Spinal cord (tissue), 10 donors: ENCODE measurements at places on chromosomes 13 and 19. TPM values are rescaled to one million over a fixed set of nuclear protein-coding genes. Genes with fewer than 3 reads are reported as not detected.

SPTBN4 gene
- 13.9 TPM for total RNA-seq

GALP gene
- total RNA-seq = not detected

GFY gene
- not detected for total RNA-seq

SCGB2B2 gene
- total RNA-seq = 0.20 TPM

PLVAP gene
- total RNA-seq = 5.1 TPM

RFX2 gene
- total RNA-seq = 14.2 TPM

WDR62 gene
- total RNA-seq = 2.1 TPM

CCNE1 gene
- total RNA-seq = 6.3 TPM

LILRB1 gene
- 0.66 TPM for total RNA-seq

CHST8 gene
- total RNA-seq = 3.3 TPM

RFPL4A gene
- not detected for total RNA-seq

CBY2 gene
- total RNA-seq = not detected

ZNF528 gene
- 68.2 TPM for total RNA-seq

TNNT1 gene
- 8.5 TPM for total RNA-seq

CAMSAP3 gene
- total RNA-seq = 4.9 TPM

FFAR1 gene
- not detected for total RNA-seq

NCCRP1 gene
- 0.10 TPM for total RNA-seq

PLA2G4C gene
- total RNA-seq = 24.8 TPM

RASL11A gene
- 7.2 TPM for total RNA-seq

NKPD1 gene
- total RNA-seq = 0.99 TPM

FAM216B gene
- total RNA-seq = 12.7 TPM

IL12RB1 gene
- 0.40 TPM for total RNA-seq

CASP14 gene
- total RNA-seq = not detected

BEST2 gene
- not detected for total RNA-seq

SCN1B gene
- 5.8 TPM for total RNA-seq

LILRA2 gene
- 1.3 TPM for total RNA-seq

PEAK3 gene
- 0.20 TPM for total RNA-seq

THSD1 gene
- total RNA-seq = 10.0 TPM

TMEM238 gene
- not detected for total RNA-seq

ELSPBP1 gene
- total RNA-seq = 0.40 TPM

ACER1 gene
- total RNA-seq = 0.11 TPM

CGB1 gene
- not detected for total RNA-seq

ZNF208 gene
- total RNA-seq = 33.0 TPM

LRRC8E gene
- 0.40 TPM for total RNA-seq

SIN3B gene
- 38.0 TPM for total RNA-seq

ZNF492 gene
- total RNA-seq = 1.8 TPM

DIAPH3 gene
- total RNA-seq = 6.5 TPM

NAPSA gene
- total RNA-seq = 0.79 TPM

KCNC3 gene
- total RNA-seq = 4.5 TPM

TUBB4A gene
- 121 TPM for total RNA-seq

ZNF682 gene
- 10.2 TPM for total RNA-seq

PTPRH gene
- total RNA-seq = 4.5 TPM

TINCR gene
- 1.1 TPM for total RNA-seq

PRKCG gene
- total RNA-seq = 2.9 TPM

TEX101 gene
- total RNA-seq = not detected

MBD3L2 gene
- not detected for total RNA-seq

ZNF441 gene
- total RNA-seq = 23.4 TPM

RNF17 gene
- 0.06 TPM for total RNA-seq
